Naive thymus-derived CD4-positive, alpha-beta T cell (primary cell): ENCODE measurements at places on chromosomes 1 and 21.
A peak's percentile ranks its signal among the peaks of the same experiment; 100 is the strongest.

- no peak for DNase-seq
These were observed 812 bp upstream of the ARF1 start for GRCh38 chr1:228081578-228082213.

GRCh38 chr1:159891275-159892157 lies 8.4 kb downstream of the CFAP45 start:
- DNase-seq = peak; percentile 53

- no peak for DNase-seq
These were observed 2.8 kb upstream of the ENAH start for GRCh38 chr1:225655509-225656258.

DNA sequence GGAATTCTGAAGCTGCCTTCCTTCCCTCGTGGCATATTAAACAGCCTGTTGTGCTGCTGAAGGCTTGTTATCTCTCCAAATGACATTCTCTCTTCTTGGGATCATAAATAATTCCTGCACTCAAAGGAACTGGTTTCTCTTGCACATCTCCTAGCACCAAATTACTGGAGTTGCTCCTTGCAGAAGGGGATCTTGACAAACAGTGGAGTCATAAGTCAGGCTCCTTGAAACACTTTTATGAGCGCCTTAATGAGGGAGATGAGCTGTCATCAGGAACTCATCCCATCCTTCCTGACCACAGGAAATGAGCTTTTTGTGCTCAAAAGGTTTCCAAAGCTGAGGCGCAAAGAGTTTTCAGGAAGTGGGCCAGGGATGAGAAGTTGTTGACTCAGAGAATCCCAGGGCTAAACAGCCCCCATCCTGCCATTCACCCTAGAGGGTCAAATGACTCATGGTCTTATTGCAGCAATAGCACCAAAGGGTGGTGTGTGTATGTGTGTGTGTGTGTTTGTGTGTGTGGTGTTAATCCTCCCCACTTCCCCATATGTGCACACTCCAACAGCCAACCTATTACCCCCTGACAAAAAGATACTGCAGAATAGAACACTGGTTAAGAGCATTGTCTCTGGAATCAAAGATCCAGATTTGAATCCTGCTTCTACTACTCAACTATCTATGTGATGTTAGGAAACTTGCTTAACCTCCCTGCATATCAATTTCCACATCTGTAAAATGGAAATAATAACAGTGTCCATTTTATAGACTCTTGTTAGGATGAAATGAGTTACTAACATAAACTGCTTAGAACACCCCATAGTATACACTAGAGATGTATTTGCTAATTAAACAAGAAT lies 2.8 kb upstream of the PHC2 start:
- no peak for DNase-seq

DNA sequence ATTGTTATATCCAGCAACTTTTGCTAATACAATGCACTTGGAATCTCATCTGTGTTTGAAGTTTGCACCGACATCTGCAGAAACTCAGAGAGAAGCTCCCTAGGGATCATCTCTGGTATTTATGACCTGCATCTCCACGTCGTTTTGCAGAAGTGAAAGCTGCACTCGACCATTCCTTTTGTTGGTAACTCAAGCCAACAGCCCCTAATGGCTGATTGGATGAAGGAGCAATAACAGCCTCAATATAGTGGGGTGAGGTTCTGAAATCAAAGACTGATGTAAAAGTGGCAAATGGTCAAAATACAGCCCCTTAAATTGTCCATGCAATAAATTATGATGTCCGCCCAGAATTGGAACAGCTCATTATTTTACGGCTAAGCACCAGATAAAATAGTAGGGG lies 344.2 kb upstream of the KAZN start:
- DNase-seq = no peak

DNA sequence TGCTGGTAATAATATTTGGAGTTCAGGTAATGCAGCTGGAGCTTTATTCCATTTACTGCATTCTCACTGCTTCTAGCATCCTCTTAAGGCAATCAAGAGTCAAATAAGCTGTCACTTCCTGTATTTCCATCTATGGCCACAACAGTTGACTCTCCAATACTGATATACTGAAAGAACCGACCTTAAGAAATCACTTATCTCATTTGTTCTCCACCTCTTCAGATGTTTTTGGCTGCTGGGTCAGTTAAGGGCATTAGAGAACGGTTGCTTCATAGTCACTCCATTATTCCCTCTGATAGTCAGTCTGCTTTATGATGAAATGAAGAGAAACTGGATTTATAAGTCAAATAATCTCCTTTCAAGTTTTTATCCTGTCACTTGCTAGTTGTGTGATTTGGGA lies 14.2 kb upstream of the RGS4 start:
- no peak for DNase-seq
